ENCODE measurements at places on chromosomes 11 and 22.

- DNase-seq = no peak
Observed at GRCh38 chr22:31262312-31263133, 29.8 kb downstream of the PIK3IP1 start.

DNA sequence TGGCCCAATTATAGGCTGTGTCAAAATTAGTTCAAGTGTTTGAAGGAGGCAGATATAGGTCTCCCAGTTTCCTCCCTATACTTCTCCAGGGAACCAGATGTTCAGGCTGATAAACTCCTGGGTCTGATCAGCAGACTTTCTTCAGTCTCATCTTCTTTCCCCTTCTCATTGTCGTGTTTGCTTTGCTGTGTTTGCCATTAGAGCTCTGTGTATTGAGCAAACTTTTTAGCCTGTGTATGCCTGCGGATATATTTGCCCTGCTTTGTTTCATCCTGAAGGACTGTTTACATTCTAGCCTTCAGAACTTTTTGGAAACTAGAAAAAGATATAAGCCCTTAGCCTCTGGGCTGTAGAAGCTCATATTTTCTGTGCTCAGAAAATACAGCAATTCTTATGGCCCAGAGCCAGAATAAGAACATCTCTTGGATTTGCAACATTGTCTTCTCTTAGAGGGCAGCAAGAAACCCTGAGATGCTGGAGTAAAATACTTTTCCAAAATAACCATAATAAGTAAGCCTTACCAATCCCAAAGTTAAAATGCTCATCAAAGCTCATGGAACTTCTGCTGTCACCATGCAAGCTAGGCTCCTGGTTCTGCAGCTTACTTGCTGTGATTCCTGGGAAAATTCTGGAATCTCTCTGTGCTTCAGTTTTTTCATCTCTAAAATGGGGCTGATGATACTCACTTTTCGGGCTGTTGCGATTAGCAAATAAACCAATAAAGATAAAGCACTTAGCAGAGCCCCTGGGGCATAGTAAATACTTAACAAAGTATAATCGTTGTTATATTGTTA lies 34.1 kb upstream of the ME3 start:
- DNase-seq = no peak

GRCh38 chr11:91792779-91793262 lies 431.8 kb upstream of the FAT3 start:
- no peak for DNase-seq

- no peak for DNase-seq
Observed at GRCh38 chr11:14542324-14542723, 22.1 kb upstream of the PSMA1 start.

DNA sequence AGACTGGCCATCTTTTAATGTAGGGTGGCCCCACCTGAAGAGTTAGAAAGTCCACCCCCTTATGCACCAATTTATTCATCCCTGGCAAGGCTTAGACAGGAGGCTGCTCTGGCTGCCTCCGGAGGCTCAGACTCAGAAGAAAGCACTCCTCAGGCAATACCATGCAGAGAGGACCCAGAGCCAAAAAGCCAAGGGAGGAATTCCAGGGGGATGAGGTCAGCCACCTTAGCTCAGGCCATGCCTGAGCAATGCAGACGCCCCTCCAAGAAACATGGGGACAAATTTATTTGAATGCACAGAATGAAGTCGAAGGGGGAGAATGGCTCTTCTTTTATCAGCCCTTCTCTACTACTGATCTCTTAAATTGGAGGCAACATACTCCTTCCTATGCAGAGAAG lies 39.7 kb upstream of the GLYAT start:
- DNase-seq = no peak

DNA sequence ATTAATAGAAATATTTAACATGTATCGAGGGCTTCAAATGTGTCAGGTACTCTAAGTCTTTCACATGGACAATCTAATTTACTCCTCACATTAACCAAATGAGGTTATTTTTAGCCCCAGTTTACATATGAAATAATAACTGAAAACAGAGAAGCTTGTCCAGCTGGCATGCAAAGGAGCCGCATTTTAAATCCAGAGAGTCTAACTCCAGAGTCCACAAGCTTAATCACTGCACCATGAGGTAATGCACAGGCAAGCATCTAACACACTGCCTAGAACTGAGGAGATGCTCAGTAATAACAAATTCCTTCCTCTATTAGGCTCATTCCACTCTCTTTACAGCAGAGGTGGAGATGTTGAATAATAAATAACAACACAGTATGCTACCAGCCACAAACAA lies 165.7 kb upstream of the GUCY1A2 start:
- no peak for DNase-seq

- DNase-seq = peak; percentile 73
Observed at GRCh38 chr22:26553056-26553752, 36.7 kb downstream of the TPST2 start.

GRCh38 chr11:108018708-108019107 lies 10.0 kb downstream of the CUL5 start:
- no peak for DNase-seq

DNA sequence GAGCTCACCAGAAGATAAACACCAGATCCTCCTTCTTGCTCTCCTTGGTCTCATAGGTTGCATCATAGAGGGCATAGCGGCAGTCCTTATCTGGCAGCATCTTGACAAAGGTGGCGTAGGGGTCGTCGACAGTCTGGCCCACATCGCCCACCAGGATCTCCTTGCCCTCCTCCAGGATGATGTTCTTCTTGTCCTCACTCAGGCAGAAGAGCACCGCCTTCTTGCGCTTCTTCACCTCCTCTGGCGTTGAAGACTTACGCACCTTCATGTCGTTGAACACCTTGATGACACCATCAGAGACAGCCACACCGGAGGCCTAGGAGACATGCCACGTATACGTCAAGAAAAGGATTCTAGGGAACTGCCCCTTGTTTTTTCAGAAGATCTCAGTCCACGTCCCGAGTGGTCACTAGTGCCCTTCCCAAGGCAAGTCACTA lies 2.0 kb downstream of the CFL1 start:
- DNase-seq = no peak

- DNase-seq = no peak
Observed at GRCh38 chr11:16801288-16801980, 63.0 kb downstream of the C11orf58 start.
